ENCODE measurements at places on chromosomes 12 and 14.

GRCh38 chr14:38420048-38420447 lies 164.2 kb upstream of the CLEC14A start:
- DNase-seq = no peak

GRCh38 chr14:91324606-91325575 lies 80.4 kb upstream of the GPR68 start:
- DNase-seq = no peak

- DNase-seq = no peak
Observed at GRCh38 chr12:42935756-42936155, 346.2 kb upstream of the PRICKLE1 start.

DNA sequence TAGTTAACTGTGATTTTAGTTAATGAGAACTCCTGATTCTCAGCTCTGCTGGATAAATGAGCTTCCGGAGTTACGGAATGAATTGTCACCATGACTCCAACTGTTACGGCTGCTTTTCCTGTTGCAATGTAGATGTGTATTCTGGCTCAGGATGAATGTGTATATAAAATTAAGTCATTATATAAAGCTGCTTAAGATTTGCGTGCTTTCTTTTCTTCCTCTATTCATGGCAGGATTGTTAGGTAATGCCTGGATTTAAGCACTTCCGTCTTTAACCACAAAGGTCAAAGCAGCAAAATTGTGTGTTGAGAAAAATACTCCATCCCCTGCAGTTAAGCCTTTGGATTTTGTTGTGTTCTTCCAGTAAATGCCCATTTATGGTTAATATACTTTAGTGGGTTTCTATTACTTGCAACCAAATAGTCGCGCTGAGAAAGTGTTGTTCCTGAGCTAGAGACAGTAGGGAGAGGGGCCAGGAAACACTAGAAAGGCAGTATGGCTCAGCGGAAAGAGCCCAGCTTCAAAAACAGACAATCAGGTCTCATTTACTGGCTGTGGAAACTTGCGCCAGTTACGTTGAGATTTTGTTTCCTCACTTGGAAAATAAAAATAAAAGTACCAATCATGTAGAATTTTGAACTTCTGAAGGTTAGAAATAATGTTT lies 9.4 kb upstream of the CCDC175 start:
- peak; percentile 3 for DNase-seq

DNA sequence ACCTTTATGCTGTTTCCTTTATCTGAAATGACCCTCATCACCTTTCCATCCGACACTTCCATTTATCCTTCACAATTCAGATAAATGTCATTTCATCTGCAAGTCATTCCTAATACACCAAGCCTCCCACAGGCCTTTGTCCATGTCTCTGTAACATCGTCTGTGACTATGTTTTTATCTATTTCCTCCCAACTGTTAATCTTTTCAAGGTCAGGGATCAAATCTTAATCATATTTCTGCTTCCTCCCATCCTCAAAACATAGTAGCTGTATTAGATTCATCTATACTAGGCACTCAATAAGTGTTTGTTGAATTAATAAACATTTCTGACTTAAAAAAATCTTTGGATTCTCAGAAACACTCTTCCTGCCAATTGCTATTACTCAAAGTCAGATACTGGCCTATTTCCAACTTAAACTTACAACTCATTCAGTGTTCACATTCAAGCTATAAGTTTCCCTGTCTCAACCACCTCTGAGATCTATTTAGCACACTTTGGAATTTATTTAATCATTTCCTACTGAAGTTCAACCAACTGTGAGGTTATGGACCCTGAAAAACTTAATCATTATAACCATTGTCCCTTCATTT lies 100.2 kb upstream of the ALX1 start:
- no peak for DNase-seq

- DNase-seq = no peak
Observed at GRCh38 chr12:38639625-38640024, 265.8 kb downstream of the CPNE8 start.

GRCh38 chr12:12696562-12697383 lies 790 bp upstream of the GPR19 start:
- peak; percentile 82 for DNase-seq

GRCh38 chr12:63018273-63018672 lies 83.3 kb upstream of the PPM1H start:
- DNase-seq = no peak

GRCh38 chr12:57213763-57214397 lies 2.7 kb upstream of the NXPH4 start:
- peak; percentile 27 for DNase-seq

DNA sequence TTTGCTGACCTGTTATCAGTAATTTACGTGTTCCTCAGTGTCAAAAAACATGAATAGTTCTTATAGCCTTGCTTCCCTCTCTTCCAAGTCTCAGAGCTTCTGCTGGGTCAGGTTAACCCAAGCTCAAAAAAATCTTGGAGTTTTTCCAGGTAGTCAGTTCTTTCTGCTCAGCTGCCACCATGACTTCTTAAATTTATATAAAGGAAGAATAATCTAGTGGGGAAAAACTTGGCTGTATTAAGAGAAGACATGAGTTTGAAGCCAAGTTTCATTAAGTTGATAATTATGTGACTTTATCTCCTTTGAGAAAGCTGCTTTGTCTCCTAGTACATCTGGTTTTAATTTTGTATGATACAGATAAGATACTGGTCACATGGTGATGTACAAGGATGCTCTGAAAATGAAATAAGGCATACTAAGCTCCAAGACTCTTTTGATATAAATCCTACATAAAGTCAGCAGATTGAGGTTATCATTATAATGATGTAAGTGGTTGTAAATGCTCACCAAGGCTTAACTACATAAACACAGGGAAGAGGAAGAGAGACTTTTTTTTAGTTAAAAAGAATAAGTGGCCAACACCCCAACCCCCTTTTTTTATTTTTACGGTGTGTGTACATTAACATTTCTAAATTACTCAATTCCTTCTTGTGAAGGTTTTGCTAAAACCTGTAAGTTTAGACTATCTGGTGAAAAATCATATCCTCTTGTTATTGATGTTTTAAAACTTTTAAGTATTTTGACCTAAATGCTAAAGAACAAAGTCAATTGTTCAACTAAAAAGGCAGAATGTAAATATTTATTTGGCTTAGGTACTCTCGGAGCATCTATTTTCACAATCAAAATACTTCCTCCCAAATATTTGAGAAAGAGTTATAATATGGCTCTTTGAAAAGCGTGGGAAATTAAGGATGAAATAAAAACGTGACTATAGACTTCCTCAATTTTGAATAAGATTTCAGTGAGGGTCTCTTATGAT lies 84.1 kb upstream of the SLC38A2 start:
- no peak for DNase-seq
